ENCODE measurements at places on chromosomes 2 and 18. TPM values are rescaled to one million over a fixed set of nuclear protein-coding genes. Genes with fewer than 3 reads are reported as not detected.
A peak's percentile ranks its signal among the peaks of the same experiment; 100 is the strongest.

- no peak for DNase-seq
Measured at GRCh38 chr2:145078923-145079322, 559.0 kb upstream of the ZEB2 start.

- DNase-seq, result peak; percentile 34
Measured at GRCh38 chr2:16303761-16304160, 361.9 kb downstream of the CYRIA start.

DNA sequence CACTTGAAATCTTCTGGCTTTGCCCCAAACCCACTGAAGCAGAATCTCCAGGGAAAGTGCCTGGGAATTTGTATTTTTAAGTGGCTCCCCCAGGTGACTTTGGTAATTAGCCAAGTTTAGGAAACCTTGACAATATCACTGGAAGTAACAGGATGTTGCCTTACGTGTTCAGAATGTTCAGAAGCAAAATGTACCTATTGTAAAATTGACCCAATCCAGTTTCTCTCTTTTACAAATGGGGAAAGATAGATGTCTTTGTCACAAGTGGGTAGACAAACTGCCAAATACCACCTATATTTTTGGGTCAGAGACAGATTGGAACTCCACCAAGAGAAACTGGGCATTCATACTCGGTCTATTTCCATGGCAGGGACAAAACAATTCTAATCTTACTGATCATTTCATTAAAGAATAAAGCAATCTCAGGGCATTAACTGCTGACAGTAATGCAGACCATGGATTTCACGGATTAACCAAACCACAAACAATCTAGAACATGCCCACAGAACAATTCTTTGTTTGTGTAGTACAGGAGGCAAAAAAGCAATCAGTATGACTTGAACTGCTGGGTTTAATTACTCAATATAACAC, 255.8 kb downstream of the ERBB4 start:
- DNase-seq, result no peak

- DNase-seq, result no peak
Measured at GRCh38 chr2:201735486-201735885, 37.0 kb upstream of the MPP4 start.

DNA sequence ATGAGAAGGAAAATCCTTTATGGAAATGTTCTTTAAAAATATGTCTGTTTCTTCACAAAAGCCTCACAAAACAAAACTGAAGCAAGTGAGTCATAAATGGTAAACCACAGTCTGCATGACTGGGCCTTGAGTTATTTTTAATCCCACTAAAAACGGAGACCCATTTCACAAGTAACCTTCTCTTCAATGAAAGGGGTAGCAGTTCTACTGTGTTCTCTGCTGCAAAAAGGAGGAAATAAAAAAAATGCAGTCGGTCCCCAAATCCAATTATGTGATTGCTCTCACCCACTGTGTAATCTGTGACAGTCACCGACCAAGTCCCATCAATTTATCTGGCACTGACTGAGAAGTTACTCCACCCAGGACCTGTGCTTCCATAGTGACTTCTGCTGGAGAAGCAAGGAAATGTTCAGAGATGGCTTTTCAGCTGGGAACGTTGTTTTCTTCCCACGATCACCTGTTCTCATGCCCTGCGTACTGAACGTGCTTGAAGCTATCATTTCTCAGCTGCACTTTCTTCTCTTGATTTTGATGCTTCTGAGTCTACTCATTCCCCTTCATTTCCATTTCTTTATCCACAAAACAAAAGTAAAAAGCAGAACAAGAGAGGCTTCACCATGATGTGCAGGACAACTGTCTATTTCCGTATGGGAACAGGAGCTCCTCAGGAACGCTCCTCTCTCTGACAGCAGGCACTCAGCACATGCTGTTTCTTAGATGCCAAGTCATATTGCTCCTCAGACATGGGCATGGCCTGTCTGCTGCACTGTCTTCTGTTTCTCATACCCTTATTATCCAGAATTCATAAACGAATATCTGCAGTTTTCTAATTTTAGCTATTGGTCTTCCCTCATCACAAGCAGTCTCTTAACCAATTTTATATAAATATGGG, 80.0 kb upstream of the TMEM200C start:
- DNase-seq, result no peak

DNA sequence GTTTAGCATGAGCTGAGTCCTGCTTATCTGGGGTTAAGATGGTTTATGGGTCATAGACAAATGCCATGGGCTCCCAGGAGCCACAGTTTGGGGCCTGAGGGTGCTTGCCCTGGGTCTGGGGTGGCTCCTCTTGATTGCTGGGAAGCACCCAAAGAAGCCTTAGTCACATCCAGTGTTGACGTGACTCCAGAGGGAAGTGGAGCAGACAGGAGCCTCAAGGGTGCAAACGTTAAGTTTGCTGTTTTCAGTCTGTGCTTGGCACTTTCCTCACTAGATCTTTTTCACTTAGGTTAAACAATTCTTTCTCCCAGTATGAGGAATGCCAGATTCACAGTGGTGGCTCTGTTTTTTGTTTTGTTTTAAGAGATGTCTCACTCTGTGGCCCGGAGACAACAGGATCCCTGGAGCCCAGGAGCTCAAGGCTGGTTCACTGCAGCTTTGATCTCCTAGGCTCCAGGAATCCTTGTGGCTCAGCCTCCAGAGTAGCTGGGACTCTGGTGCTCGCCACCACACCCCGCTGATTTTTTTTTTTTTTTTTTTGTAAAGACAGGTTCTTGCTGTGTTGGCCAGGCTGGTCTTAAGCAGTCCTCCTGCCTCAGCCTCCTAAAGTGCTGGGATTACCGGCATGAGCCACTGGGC, 251.3 kb downstream of the FAM210A start:
- DNase-seq, result no peak

GRCh38 chr2:45676088-45676487, 24.6 kb downstream of the PRKCE start:
- DNase-seq, result no peak

DNA sequence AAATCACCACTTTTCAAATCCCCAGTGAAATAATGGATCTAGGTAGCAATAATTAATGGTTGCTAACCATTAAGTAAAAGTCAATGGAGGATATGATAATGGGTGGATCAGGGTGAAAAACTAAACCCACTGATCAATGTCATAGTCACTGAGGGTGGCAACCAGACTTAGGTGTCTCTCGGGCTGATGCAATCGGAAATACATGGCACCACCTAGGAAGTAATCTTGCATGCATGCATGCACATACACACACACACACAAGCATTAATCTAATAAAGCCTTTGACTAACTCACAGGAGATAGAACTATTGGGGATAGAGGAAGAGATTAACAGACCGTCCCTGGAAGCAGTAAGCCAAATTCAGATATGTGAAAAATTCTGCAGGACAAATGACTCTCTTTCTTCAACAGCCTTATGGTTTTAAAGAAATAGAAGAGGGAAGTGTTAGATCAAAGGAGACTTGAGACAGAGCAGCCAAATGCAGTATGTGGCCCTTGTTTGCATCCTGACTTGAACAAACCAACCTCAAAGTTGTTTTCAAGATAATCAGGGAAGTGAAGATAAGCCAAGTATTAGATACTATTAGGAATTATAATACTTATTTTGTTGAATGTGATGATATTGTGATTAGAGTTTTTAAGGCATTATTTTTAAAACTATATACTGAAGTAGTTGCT, 186.0 kb upstream of the RMP24 start:
- no peak for DNase-seq

The PLEK gene
- total RNA-seq, result not detected

The IL1R2 gene
- not detected for total RNA-seq

The CTAGE1 gene
- total RNA-seq, result not detected

The MLPH gene
- total RNA-seq, result not detected

The ALLC gene
- total RNA-seq, result not detected

Measured in neural progenitor cell (in vitro differentiated cells).